ENCODE measurements at places on chromosomes 1 and 21.

GRCh38 chr1:201216395-201217085, 25.9 kb downstream of the IGFN1 start:
- no peak for DNase-seq

GRCh38 chr1:168371477-168371876, 90.8 kb downstream of the TBX19 start:
- no peak for DNase-seq

DNA sequence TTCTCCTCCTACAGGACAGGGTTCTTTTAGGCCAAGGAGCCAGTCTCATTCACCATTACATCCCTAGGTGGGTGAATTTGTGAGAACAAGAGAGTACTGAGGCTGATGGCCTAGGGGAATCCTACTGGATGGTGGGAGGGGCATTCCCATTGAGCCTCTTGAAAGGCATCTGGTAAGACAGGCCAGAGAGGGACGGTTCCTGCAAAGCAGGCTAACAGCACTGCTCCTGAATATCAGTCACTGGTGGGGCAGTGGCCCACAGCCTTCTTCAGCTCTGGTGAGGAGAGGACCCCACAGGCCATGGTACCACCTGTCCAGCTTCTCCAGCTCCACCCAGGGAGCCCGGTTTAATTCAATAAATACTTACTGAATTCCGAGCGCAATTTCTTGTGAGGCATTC, 125.9 kb upstream of the EDN2 start:
- no peak for DNase-seq

DNA sequence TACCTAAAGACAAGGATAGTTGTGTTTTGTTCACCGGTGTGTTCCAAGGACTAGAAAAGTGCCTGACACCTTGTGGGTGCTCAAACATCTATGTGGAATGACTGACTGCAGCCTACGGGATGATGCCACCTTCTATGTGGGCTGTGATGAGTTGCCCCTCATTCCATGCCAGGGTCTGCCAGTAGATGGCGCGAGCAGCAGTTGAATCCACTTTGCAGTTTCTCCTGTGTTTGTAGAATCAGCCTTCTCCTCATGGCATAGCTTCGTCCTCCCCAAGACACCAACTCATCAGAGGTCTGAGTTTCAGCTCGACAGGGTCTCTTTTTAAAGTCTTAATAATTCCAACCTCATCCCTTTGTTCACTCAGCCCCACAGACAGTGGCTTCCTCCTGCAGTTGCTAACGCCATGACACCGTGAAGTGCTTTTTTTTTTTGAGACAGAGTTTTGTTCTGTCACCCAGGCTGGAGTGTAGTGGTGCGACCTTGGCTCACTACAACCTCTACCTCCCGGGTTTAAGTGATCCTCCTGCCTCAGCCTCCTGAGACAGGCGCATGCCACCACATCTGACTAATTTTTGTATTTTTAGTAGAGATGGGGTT, 133.7 kb downstream of the CAPN8 start:
- DNase-seq, result peak; percentile 34

GRCh38 chr1:43653893-43654292, 3.9 kb downstream of the KDM4A start:
- no peak for DNase-seq

DNA sequence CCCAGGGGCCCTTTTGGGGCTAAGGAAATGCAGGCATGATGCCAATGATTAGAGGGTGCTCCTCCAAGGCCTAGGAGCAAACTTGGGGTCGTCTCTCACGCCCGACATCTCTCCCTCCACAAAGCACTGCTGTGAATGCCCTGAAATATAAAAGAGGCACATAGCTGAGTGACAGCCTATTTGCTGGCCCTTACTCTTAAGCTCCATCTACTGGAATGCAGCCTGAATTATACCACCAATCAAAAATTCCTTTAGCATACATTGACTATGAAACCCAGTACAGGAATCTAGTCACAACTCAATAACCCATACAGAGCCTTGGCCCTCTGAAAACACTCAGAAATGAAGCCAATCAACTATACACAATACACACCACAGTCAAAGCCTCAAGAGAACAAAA, 105.5 kb downstream of the LRIG2 start:
- DNase-seq, result no peak

- DNase-seq, result no peak
Measured at GRCh38 chr1:117574161-117574835, 31.6 kb upstream of the TENT5C start.

- DNase-seq, result no peak
Measured at GRCh38 chr1:28720376-28720775, 16.4 kb upstream of the YTHDF2 start.

DNA sequence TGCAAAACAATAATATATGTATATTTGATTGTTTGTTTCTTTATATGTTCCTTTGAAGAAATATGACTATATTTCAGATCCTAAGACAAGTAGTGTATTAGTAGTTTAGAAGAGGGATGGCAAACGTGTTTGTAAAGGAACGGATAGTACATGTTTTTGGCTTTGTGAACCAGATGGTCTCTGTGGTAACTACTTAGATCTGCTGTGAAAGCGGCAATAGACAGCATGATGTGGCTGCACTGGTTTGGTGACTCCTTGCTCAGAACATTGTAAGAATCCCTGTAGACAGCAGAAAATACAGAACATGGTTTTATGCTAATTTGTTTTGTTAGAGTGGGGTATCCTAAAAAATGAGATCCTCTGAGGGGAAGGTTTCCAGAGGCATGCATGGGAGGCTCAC, 3.1 kb downstream of the ACADM start:
- no peak for DNase-seq

- no peak for DNase-seq
Measured at GRCh38 chr1:219993554-219994433, 52.5 kb downstream of the EPRS1 start.

GRCh38 chr1:171311771-171312558, 2.0 kb upstream of the FMO4 start:
- DNase-seq, result no peak

DNA sequence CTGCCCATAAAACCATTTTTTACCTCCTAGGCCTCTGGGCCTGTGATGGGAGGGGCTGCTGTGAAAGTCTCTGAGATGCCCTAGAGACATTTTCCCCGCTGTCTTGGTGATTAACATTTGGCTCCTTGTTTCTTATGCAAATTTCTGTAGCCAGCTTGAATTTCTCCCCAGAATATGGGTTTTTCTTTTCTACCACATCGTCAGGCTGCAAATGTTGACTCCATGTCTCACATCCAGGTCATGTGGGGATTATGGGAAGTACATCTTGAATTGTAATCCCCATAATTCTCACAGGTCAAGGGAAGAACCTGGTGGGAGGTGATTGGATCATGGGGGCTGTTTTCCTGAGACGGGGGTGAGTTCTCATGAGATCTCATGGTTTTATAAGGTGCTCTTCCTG, 603.2 kb downstream of the SMYD3 start:
- no peak for DNase-seq

DNA sequence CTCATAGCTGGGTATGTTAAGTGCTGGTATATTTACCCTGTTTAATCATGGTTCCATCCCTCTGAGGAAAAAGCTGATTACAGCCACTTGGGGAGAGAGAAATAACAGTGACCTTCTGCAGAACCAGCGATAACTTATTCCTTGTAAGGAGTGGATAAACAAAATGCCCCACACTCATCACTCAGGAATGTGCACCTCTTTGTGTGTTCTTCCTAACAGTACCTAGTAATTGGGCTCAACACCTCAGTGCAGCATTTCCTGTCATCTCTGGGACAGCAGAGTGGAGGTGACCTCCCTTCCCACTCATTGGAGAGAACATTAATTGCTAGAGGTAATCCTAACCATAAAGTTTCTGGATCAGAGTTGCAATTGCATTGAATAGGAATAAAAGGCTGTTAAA, 112.5 kb upstream of the F3 start:
- DNase-seq, result no peak

GRCh38 chr1:117846674-117847425, 82.6 kb downstream of the GDAP2 start:
- DNase-seq, result no peak

DNA sequence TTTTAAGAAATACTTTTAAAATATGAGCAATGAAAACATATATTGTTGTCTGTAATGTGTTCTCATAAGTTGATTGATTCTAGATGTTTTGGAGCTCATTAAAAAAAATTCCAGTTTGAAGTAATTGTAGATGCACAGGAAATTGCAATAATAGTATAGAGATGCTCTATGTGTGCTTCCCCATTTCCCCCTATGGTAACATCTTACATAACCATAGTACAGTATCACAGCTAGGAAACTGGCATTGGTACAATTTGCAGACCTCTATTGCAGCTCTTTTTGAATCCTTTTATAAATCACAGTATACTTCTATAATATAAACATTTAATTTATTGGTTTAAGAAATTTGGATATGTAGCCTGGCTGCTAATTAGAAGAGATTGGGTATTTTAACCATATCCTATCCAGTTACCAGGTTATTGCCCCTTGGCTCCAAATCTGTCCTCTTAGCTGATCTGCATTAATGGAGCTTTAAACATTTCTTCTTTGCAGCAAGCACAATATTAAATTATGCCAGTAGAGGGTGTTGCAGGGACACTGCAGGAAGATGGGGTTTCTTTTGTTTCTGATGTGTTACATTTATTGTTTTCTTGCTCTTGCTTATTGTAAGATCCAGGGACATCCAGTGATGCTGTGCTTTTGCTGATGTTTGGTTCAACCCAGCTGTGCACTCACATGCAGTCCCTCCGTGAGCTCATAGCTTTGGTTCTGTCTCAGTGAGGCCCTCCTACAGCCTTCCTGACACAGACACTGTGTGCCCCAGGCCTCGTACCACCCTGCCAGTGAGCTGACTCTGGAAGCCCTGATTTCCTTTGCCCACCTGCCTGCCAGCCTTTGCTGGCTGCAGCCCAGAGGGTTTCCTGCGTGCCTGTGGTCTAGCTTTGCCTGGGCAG, 103.3 kb downstream of the RABGAP1L start:
- peak; percentile 39 for DNase-seq

- DNase-seq, result no peak
Measured at GRCh38 chr1:194629011-194629410, 1442.6 kb upstream of the B3GALT2 start.

DNA sequence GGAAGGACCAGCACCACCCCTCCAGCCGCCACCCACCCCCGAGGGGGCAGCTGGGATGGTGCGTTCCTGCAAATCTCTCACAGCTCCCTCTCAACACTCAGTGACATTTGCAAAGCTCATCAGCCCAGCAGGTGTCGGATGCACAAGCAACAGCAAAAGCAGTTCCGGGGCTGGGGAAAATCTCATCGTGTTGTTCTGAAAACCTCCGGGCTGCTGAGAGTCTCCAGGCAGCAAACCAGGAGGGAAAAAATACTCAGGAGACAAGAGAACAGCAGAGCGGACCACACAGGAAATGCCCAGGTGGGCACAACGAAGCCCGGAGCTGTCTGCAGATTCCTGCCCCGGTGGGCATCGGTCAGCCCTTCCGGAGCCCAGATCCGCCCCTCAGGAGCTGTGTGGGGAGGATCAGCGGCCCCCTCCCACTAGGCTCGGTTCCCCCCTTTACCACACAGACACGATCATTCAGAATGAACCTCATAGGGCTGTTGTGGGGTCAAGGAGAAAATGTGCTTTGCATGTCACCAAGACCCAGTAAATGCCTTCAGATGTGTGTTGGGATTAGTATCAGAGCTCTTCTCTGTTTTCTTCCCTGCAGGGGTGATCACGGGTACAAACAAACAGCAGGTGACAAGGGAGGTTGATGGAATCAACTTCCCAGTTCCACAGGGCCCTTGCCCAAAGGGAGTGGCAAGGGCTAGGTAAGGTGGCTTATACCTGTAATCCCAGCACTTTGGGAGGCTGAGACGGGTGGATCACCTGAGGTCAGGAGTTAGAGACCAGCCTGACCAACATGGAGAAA, 127.0 kb upstream of the TIAM1 start:
- DNase-seq, result no peak

DNA sequence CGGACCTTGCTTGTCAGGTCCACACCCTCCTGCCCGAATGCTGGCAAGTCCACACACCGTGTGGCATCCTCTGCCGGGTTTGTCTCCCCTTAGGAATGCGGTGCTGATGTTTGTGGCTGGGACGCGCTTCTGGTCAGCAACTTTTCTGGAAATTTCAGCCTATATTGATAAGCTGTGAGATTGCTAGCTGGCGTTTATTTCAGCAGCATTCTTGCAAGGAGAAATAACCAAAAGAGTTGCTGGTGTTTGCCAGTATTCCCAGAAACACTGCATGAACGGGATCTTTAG, 601 bp downstream of the CEPT1 start:
- no peak for DNase-seq

GRCh38 chr1:236144033-236144432, 1.7 kb downstream of the GPR137B start:
- DNase-seq, result no peak

DNA sequence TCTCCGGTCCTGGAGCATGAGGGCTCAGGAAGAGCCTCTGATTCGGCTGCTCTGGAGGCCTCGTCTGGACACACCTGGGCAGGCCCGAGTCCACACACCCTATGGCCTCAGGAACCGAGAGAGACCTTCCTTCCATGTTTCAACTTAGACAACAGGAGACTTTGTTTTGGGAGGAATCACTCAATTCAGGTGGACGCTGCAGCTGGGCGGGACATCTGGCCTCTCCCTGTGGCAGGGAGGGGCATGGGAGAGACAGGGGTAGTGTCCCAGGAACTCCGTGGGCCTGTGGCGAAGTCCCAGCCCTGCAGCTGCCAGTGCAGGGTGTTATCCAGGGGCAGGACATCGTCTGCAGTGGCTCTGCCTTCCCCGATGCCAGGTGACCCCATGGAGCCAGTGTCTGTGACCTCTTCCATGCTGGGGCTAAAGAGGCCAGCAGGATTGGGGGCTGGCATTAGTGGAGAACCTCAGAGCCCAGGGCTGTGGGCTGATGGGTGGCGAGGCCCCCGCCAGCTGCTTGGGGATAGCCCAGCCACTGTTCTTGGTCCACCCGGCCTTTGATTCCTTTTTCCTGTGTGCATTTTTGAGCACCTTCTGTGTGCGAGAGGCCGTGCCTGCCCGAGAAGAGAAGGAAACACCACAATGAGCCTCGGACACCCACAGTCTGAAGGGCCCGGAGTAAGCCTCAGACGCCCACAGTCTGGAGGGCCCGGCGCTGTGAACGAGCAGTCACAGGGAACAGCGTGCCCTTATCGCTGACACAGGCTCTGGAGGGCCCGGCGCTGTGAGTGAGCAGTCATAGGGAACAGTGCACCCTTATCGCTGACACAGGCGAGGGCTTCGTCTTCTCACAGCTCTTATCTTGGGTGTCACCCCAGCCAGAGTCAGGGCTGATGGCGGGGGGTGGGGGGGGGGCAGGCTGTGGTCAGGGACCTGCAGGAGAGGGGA, 6.2 kb downstream of the COL18A1 start:
- no peak for DNase-seq

- no peak for DNase-seq
Measured at GRCh38 chr1:69533343-69533742, 34.4 kb upstream of the LRRC7 start.

GRCh38 chr1:184480736-184481135, 93.9 kb downstream of the C1orf21 start:
- DNase-seq, result no peak
